Right lobe of liver (tissue), 6 donors: ENCODE measurements at places on chromosomes 11 and 22. TPM values are rescaled to one million over a fixed set of nuclear protein-coding genes. Genes with fewer than 3 reads are reported as not detected.
A peak's percentile ranks its signal among the peaks of the same experiment; 100 is the strongest.

GRCh38 chr11:33695051-33695566 lies 5.5 kb downstream of the C11orf91 start:
- no peaks in the 10 kb centered on the region for H3K27me3 ChIP-seq
- H3K4me3 ChIP-seq, result no peak overlapping the region
- peak overlapping the region; percentile 87 for H3K27ac ChIP-seq
- no peaks in the 10 kb centered on the region for H3K4me1 ChIP-seq
- DNase-seq, result peak; percentile 77
- H3K36me3 ChIP-seq, result no peaks in the 10 kb centered on the region

The KCNQ1 gene
- 2.4 TPM for total RNA-seq

DNA sequence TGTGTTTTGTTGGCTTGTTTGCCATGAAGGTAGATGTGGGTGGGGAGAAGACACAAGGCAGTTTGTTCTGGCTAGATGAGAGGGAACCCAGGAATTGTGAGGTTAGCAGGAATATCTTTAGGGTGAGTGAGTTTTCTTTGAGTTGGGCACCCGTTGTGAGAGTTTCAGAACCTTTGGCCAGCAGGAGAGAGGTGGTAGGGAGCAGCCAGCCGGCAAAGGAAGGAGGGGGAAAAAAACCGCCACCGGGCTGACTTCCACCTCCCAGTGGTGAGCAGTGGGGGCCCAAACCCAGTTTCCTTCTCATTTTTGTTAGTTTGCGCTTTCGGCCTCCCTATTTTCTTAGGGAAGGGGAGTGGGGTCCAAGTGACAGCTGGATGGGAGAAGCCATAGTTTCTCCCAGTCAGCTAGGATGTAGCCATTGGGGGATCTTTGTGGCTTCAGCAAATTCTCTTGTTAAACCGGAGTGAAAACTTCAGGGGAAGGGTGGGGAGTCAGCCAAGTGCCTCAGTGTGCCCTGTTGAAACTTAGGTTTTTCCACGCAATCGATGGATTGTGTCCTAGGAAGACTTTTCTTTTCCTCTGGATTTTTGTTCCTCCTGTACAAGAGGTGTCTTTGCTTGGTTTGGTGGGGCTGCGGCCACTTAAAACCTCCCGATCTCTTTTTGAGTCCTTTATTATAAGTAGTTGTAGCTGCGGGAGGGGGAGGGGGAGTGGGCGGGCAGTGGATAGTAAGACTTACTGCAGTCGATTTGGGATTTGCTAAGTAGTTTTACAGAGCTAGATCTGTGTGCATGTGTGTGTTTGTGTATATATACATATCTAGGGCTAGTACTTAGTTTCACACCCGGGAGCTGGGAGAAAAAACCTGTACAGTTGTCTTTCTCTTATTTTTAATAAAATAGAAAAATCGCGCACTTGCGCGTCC lies 1.1 kb upstream of the GCAT start:
- no peaks in the 10 kb centered on the region for H3K36me3 ChIP-seq
- no peaks in the 10 kb centered on the region for H3K27me3 ChIP-seq
- H3K4me3 ChIP-seq, result peak overlapping the region; percentile 63
- H3K27ac ChIP-seq, result no peak overlapping the region
- no peak for DNase-seq

DNA sequence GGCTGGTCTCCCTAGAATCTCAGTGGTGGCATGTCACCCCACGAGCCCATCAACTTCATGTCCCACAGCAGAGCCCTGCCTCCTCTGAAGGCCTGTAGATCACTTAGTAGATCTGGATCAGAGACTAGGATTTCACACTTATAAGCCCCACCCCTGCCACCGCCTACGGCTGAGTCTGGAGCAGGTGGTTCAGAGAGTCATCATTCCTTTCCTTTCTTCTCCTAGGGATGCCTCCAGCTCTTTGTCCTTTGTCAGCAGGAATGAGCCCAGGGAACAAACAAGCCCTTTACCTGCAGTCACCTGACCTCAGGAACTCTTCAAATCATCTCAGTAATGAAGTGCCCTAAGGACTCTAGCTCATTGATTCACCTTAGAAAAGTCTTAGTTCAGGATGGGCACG lies 37.8 kb downstream of the SCGB1A1 start:
- no peaks in the 10 kb centered on the region for H3K27me3 ChIP-seq
- no peak for DNase-seq
- no peak overlapping the region for H3K4me3 ChIP-seq
- H3K4me1 ChIP-seq, result no peaks in the 10 kb centered on the region
- no peak overlapping the region for H3K27ac ChIP-seq

- no peaks in the 10 kb centered on the region for H3K36me3 ChIP-seq
- H3K4me1 ChIP-seq, result no peaks in the 10 kb centered on the region
- H3K27me3 ChIP-seq, result no peaks in the 10 kb centered on the region
- H3K27ac ChIP-seq, result no peak overlapping the region
- DNase-seq, result no peak
These were observed 65.4 kb downstream of the MICAL2 start for GRCh38 chr11:12175694-12176241.

GRCh38 chr11:334264-334994 lies 13.8 kb upstream of the IFITM3 start:
- no peaks in the 10 kb centered on the region for H3K4me1 ChIP-seq
- no peaks in the 10 kb centered on the region for H3K36me3 ChIP-seq
- H3K27me3 ChIP-seq, result no peaks in the 10 kb centered on the region
- H3K4me3 ChIP-seq, result no peak overlapping the region
- H3K27ac ChIP-seq, result no peak overlapping the region
- DNase-seq, result no peak

The RIC3 gene
- total RNA-seq, result 5.6 TPM

The CARS1 gene
- total RNA-seq, result 19.1 TPM

DNA sequence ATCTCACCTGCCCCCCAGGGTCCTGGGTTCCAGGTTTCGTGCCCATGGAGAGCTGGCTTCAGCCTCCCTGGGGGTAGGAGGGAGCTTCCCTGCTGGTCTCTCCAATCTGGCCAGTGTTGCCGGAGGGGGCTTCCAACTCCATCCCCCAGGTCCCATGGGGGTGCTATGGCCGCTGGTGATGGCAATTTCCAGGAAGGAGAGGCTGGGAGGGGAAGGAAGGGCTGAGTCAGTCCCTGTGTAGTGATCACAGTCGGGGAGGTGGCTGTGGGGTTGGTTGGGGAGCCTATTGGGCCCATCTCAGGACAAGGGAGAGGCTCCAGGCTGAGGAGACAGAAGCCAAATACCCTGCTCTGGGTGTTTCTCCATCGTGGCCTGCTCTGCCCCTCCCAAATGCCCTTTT lies 5.7 kb upstream of the CDC42EP2 start:
- no peaks in the 10 kb centered on the region for H3K36me3 ChIP-seq
- H3K27ac ChIP-seq, result no peak overlapping the region
- H3K4me3 ChIP-seq, result no peak overlapping the region
- no peak for DNase-seq
- no peaks in the 10 kb centered on the region for H3K27me3 ChIP-seq

DNA sequence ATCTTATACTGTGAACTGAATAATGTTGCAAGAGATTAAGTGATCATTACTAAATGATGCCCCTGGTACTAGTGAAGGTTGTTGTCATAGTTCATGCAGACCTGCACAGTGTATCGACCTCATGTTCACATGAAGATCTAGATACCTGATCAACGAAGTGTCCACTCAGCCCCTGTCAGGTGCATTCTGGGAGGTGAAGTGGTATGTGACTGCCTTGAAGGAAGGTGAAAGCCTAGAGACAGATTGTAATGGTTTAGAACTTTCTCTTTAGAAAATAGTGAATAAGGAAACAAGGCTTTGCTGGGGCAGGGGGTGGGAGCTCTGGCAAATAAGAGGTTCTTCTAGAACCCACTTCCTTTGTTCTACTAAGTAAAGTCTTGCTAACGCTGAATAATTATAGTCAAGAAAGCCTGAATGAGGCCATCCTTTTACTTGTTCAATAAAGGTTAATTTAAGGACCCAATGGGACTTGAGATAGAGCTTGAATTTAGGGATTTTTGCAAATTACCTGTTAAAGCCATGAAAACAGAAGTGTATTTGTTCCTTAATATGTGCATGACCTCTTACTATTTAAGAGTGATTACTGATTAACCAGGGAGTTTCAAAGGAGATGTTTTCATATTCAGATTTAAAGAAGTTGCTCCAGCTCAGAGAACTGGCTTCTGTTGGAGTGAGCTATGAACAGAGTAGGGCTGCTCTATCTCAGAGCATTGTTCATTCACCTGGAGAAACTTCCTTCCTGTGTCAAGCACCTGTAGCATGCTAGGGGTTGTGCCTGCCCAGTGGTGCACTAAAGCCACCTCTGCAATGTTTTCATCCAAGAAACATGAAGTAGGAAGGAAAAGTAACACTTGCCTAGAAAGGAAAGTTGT lies 45.3 kb downstream of the C22orf31 start:
- peak overlapping the region; percentile 62 for H3K27ac ChIP-seq
- peak; percentile 65 for DNase-seq
- no peak overlapping the region for H3K4me3 ChIP-seq
- no peaks in the 10 kb centered on the region for H3K27me3 ChIP-seq
- H3K36me3 ChIP-seq, result no peaks in the 10 kb centered on the region

- DNase-seq, result peak; percentile 65
- no peak overlapping the region for H3K4me3 ChIP-seq
- no peaks in the 10 kb centered on the region for H3K36me3 ChIP-seq
These were observed 64.0 kb downstream of the RPUSD4 start for GRCh38 chr11:126147208-126148111.

DNA sequence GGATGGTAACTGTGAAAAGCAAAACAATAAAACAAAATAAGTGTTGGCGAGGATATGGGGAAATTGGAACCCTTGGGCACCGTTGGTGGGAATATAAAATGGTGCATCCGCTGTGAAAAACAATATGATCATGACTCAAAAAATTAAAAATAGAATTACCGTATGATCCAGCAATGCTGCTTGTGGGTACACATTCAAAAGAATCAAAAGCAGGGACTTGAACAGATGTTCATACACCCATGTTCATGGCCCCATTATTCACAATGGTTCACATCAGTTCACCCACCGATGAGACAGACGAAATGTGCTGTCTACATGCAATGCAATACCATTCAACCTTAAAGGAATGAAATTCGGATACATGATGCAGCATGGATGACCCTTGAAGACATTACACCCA lies 1.2 kb upstream of the DERL3 start:
- DNase-seq, result no peak
- H3K36me3 ChIP-seq, result no peaks in the 10 kb centered on the region
- no peaks in the 10 kb centered on the region for H3K27me3 ChIP-seq
- no peak overlapping the region for H3K4me3 ChIP-seq
- H3K4me1 ChIP-seq, result no peaks in the 10 kb centered on the region

DNA sequence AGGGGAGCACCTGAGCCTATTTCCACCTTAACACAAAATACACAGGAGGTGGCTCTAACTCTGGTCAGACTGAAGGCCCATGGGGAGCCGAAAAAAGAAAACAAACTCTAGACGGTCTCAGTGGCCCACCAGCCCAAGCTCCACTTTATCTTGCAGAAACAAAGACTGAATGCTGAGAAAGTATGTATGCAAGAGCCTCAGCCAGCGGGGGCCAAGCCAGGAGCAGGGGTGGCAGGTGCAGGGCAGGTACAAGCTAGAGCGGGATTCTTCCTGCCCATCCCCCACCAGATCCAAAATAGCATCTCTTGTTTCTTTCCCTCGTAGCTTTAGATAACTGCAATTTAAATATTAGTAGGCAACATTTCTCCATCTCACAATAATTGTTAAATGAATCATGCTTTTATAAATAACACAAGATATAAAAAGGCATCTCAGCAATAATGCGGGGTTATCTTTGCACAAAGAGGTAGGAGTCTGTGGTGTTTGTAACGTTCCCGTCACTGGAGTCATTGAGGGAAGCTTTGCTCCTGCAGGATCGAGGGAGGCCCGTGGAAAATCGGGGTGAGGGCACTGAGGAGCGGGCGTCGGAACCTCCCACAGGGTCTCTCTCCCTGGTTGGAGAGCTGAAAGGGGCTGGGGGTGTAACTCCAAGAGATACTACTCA lies 418.0 kb downstream of the SHANK2 start:
- no peak overlapping the region for H3K4me3 ChIP-seq
- no peaks in the 10 kb centered on the region for H3K27me3 ChIP-seq
- no peak for DNase-seq

GRCh38 chr22:27336151-27337090 lies 465.1 kb downstream of the MN1 start:
- DNase-seq, result no peak
- H3K27me3 ChIP-seq, result no peaks in the 10 kb centered on the region
- no peaks in the 10 kb centered on the region for H3K4me1 ChIP-seq
- H3K27ac ChIP-seq, result no peak overlapping the region

DNA sequence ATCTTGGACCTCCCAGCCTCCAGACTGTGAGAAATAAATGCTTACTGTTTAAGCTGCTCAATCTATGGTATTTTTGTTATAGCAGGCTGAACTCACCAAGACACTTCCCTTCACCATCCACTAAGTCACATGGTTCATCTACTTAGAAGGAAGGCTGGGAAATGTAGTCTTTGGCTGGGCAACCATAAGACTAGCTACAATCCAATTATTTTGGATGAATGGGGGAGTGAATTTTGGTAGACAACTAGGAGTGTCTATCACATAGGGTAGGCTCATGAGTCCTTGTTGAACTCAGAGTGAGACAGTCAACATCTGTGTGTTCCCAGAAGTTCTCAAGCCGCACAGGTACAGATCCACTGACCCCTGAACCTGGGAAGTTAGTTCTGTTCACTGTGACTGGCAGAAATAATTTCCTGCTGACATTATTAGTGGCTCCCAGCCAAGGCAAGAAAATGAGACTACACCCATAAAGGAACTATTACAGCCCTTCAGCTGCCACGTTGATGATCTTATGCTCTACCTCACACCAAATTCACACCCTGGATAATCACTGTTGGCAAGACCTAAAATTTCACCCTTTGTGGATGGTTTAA lies 3.1 kb upstream of the SLC35C1 start:
- no peaks in the 10 kb centered on the region for H3K27me3 ChIP-seq
- no peak for DNase-seq
- H3K27ac ChIP-seq, result peak overlapping the region; percentile 91
- H3K4me3 ChIP-seq, result no peak overlapping the region

The ZBTB16 gene
- total RNA-seq, result 13.1 TPM

- no peaks in the 10 kb centered on the region for H3K27me3 ChIP-seq
- no peaks in the 10 kb centered on the region for H3K4me1 ChIP-seq
- no peak overlapping the region for H3K4me3 ChIP-seq
- H3K27ac ChIP-seq, result no peak overlapping the region
These were observed 4.2 kb upstream of the NFAM1 start for GRCh38 chr22:42436404-42436803.

DNA sequence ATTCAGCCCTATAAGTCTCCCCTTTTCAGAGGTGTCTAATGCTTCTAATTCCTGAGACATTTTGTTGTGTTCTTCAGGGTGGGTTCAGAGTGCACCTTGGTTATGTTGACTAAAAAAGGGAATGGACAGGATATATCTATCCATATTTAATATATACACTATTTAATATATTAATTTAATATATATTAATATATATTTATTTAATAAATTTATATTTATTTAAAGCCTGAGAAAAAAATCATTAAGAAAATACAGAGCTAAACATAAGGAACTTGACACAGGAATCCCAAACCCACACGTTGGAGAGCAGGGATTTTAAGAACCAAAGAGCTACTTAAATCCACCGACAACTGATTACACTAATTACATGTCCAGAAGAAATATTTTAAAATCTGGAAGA lies 674.2 kb upstream of the KIRREL3 start:
- no peaks in the 10 kb centered on the region for H3K4me1 ChIP-seq
- DNase-seq, result no peak
- H3K36me3 ChIP-seq, result no peaks in the 10 kb centered on the region
- H3K27ac ChIP-seq, result no peak overlapping the region
- no peaks in the 10 kb centered on the region for H3K27me3 ChIP-seq

GRCh38 chr11:13777341-13777985 lies 109.0 kb downstream of the FAR1 start:
- DNase-seq, result no peak
- H3K27ac ChIP-seq, result no peak overlapping the region
- no peaks in the 10 kb centered on the region for H3K4me1 ChIP-seq

GRCh38 chr11:85595285-85595884 lies 31.8 kb downstream of the DLG2 start:
- no peak overlapping the region for H3K4me3 ChIP-seq
- no peak overlapping the region for H3K27ac ChIP-seq
- no peaks in the 10 kb centered on the region for H3K27me3 ChIP-seq
